ENCODE measurements at places on chromosomes 7 and 10.
A peak's percentile ranks its signal among the peaks of the same experiment; 100 is the strongest.

GRCh38 chr7:50795831-50796230, 13.1 kb upstream of the GRB10 start:
- no peak for DNase-seq

GRCh38 chr7:144957998-144958397, 122.1 kb upstream of the TPK1 start:
- no peak for DNase-seq

DNA sequence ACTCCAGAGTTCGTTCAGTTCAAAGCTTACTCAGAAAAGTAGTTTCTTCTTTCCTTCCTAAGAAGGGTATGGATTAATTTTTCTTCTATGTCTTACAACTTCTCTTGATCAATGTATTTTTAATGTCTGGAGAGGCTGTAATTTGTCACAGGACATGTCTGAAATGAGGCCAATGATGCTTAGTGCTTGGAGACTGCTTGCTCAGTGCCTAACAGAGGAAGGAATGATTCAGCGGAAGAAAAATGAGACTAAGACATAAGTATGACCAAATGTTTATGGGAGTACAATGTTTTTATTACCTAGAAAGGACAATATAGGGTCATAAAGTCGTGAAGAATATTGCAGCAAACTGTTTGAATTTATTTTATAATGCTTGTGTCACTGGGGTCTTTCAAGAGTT, 43.3 kb downstream of the GPR37 start:
- DNase-seq = no peak

DNA sequence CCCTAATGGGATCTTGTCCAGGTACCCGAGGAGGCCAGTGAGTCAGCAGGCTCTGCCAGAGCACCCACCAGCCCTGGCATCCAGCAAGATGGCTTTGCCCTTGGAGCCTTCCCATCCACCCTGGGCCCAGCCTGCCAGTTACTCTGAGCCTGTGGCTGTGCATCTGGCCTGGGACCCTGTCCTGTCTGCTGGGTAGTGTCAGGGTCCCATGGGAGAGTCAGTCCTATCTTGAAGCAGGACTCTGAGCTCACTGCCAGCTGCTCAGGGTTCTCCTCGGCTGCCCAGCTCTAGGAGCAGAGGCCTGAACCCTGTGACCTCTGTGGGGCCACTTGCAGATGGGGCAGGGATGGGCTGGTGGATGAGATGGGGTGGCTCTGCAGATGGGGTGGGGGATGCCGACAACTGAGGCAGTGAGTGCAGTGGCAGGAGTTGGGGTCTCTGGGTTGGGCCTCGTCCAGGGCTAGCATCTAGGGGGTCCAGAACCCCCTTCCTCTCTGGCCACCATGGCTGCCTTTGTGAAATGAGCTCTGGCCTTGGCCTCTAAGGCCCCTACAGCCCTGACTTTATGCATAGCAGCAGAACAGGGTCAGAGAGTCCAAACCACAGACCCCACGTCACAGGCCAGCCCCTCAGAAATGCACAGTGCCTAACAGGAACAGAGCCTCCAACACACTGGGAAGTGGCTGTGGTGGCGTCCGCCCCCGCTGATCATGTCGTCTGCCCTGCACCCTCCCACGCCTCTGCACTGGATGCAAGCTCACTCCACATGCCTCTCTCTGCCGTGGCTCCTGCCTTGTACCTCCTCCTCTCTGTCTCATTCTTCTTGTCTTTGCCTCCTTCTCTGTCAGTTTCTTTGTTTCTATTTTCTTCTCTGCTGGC, 88.1 kb upstream of the RET start:
- no peak for DNase-seq

GRCh38 chr10:35462491-35462934, 126.2 kb downstream of the CCNY start:
- DNase-seq = no peak

GRCh38 chr7:149825567-149826343, 12.4 kb upstream of the ZNF862 start:
- peak; percentile 12 for DNase-seq

- DNase-seq = no peak
Measured at GRCh38 chr10:29756451-29756850, 121.7 kb upstream of the SVIL start.

DNA sequence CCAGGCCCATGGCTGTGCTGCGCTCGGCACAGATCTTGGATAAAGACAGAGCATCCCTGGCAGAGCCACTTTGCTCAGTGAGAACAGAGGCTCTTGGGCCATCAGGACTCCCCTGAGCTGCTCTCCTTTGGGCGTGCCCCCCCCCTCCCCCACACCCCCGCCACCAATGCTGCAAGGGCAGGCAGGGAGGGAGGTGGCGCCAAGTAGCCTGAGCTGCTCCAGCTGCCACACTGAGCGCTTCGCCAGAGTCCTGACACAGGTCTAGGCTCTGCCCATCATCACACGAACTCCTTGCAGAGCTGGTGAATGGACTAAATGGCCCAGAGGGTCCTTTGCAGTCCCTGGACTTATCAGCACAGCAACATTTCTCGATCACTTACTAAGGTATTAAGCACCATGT, 12.5 kb downstream of the AKR1B1 start:
- no peak for DNase-seq

DNA sequence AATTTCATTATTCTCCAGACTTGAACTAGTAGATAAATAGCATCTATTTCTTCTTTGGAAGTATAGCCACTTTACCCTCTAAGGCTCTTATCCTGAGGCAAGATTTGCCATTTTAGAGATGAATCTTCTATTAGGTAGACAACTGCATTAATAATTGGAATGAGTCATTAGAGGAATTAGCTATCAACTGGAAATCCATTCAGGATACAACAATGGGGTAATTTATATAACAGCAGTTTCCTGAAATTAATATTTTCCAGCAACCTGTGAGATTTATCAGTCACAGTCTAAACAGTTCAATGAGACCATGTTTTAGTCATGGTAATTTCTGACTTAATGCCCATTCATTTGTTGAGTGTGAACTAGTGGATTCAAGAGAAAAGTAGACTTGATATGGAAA, 928.6 kb upstream of the MBL2 start:
- no peak for DNase-seq

GRCh38 chr10:14742815-14743214, 31.9 kb downstream of the FAM107B start:
- DNase-seq = no peak

DNA sequence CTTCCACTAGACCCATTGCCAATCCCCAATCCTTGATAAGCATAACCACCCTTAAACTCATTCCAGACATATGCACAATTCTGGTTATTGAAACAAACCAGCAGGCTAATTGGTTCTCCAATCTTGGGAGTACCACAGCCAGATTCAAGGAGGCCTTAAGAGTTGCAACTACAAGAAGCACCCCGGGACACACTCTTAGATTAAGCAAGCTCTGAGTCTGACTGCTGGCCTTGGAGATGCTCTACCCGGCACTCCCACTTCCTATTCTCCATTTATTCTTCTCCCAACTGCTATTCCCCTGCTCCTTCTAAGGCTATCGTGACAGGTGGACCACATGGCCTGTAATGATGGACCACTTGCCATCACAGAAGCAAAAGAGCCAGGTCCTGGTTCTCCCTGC, 40.3 kb downstream of the CYTH3 start:
- DNase-seq = no peak

DNA sequence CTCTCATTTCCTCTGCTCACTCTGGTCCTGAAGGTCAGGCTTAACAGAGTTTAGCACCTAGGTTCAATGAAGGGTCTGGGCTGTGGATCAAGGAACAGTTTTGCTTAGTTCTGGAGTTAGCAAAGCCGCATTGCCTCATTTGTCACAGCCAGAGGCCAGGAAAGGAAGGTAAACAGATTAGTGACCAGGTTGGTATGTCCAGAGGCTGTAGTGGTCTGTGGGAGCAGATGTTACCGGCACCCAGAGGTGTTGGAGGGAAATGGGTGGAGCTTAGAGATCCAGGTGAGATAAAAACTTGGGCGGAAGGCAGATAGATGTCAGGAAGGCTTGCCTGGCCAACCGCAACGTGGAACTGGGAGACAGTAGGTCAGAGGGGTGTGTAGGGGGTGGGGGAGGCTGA, 36.6 kb upstream of the ZMIZ2 start:
- DNase-seq = no peak

DNA sequence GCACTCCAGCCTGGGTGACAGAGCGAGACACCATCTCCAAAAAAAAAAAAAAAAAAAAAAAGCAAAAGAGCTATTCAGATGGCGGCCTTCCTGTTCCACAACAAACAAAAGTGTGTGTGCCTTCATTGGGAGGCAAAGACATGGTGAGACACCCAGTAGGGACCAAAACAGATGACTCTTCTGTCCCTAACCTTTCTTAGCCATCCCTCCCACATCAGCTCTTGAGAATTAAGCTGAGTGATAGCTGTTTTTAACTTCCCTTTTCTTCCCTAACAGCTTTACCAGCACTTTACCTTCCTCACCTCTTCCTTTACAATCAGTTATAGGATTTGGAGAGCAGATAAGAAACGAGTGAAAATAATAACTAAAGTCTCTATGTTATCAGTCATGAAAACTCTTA, 48.2 kb downstream of the ARMH3 start:
- DNase-seq = no peak

GRCh38 chr10:11715815-11716494, 26.2 kb upstream of the ECHDC3 start:
- DNase-seq = no peak

- DNase-seq = peak; percentile 84
Measured at GRCh38 chr10:73887294-73888039, 13.1 kb upstream of the CAMK2G start.

DNA sequence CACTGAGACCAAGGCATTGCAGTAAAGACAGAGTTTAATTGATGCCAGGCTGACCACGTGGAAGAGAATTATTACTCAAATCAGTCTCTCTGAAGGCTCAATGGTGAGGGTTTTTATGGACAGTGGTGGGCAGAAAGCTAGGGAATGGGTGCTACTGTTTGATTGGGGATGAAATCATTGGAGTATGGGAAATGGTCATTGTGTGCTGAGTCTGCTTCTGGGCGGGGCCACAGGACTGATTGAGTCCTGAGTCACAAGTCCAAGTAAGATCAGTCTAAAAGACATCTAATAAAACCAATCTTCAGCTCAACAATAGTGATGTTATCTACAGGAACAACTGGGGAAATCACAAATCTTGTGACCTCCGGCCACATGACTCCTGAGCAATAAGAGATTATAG, 868.4 kb downstream of the SORCS3 start:
- DNase-seq = no peak

- DNase-seq = no peak
Measured at GRCh38 chr7:104772405-104773345, 241.3 kb upstream of the KMT2E start.

DNA sequence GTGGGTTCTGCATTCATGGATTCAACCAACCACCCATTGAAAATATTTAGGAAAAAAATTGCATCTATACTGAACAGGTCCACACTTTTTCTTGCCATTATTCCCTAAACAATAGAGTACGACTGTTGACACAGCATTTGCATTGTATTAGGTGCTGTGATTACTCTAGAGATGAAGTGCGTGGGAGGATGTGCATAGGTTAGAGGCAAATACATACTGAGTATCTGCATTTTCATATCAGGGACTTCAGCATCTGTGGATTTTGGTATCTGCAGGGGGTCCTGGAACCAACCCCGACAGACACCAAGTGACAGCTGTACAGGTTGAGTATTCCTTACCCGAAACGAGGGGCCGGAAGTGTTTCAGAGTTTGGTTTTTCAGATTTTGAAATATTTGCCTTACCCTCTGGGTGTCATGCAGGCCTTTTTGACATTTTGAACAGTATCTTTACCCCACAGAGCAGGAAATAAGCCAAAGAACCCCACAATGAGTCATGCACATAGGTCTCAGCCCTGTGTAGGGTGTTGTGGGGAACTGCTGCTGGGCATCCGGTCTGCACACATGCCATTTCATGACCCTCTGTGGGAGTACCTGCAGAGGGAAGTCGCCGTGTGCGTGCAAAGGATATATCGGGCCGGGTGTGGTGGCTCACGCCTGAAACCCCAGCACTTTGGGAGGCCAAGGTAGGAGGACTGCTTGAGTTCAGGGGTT, 14.5 kb downstream of the NUDT5 start:
- no peak for DNase-seq

DNA sequence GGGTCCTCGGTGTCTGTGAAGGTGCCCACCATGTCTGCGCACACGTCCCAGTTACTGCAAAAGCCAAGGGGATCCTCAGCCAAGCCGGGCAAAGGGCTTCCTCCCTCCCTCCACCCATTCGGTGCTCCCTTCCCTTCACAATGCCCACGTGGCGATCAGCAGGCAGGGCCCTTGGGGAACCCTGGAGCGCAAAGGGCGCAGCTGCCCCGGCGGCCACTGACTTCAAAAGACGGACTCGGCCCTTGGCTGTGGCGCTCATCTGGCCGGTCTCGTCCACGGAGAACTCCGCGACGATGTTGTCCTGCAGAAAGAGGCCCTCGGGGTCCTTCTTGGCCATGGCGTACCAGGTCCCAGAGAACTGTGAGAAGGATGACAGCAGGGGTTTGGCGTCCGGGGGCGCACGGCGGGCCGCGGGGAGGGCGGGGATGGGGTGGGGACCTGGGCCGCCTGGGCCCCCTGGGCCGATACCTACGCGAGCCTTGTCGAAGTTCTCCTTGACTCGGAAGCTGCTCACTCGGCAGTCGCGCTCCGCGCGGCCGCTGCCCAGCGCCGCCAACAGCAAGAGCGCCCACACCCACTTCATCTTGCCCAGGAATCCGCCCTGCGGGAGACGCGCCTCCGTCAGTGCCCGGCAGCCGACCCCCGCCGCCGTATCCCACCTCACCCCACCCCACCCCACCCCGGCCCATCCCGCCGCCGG, 439 bp downstream of the RBP4 start:
- no peak for DNase-seq

DNA sequence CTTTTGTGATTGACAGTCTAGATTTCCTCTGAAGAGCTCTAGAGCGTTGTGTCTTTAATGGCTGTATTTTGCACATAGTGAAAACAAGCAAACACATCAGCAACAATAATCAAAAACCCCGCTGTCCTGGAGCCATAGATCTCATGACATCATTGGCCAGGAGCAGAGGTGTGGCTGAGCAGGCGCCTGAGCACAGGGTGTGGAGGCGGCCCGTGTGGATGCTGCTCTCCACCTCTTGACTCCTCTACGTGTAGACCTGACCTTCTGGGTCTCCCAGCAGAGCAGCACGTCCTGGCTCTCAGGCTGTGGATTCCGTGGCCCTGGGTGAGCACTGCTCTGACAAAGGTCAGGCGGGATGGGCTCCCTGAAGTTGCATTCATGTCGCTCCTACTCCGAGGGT, 63.0 kb upstream of the INSYN2A start:
- DNase-seq = no peak

GRCh38 chr7:3056234-3057065, 12.8 kb upstream of the CARD11 start:
- DNase-seq = no peak
